ENCODE measurements at places on chromosomes 7 and 10.

DNA sequence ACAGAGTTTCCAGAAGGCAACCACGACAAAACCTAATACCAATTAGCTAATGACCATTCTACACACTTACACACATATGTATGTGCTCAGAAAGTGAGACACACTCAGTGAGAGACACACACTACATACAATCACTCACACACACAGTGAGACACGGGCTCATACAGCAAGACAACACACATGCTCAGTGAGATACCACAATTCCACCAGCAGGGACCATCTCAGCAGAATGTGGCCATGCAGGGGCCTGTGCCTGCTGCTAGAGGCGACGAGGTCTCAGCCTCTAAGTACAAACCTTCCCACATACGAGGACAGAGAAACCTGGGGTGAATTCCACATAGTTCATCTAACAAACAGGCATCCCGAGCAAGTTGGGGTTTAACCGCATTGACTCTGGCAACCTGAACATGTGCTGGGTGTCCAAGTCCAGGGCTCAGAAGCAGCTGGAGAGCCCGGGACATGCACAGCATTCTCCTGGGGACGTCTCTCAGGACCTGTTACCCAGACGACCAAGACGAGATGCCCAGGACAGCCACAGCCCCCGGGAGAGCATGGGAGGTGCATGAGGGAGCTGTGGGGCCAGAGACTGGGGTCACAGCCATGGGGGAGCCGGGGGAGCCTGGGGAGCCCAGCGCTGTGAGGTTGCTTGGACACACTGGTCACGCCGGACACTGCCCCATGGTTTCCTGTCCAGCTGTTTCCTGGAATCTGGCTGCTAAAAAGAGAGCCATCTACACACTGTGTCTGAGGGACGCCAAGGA is 523.6 kb downstream of the PTPRN2 start:
- no peak for DNase-seq

GRCh38 chr7:69448071-69448470 is 150.2 kb upstream of the AUTS2 start:
- no peak for DNase-seq

- no peak for DNase-seq
Observed at GRCh38 chr7:151825721-151826120, 51.2 kb downstream of the PRKAG2 start.

- no peak for DNase-seq
Observed at GRCh38 chr7:22666732-22667131, 60.3 kb upstream of the IL6 start.

- no peak for DNase-seq
Observed at GRCh38 chr10:31582365-31583052, 263.5 kb downstream of the ZEB1 start.

GRCh38 chr10:119759832-119760231 is 34.0 kb downstream of the INPP5F start:
- no peak for DNase-seq

GRCh38 chr7:20279979-20280378 is 50.7 kb upstream of the ITGB8 start:
- DNase-seq, result no peak

- no peak for DNase-seq
Observed at GRCh38 chr7:154503962-154504550, 451.9 kb downstream of the DPP6 start.

GRCh38 chr7:27046854-27047549 is 48.8 kb downstream of the HOXA1 start:
- no peak for DNase-seq

- DNase-seq, result no peak
Observed at GRCh38 chr10:68280758-68281157, 48.8 kb upstream of the ATOH7 start.

GRCh38 chr7:96300502-96300901 is 21.4 kb downstream of the SLC25A13 start:
- no peak for DNase-seq

- no peak for DNase-seq
Observed at GRCh38 chr10:96344178-96344577, 14.6 kb downstream of the OPALIN start.

GRCh38 chr10:77857272-77857671 is 69.3 kb downstream of the DLG5 start:
- DNase-seq, result no peak

DNA sequence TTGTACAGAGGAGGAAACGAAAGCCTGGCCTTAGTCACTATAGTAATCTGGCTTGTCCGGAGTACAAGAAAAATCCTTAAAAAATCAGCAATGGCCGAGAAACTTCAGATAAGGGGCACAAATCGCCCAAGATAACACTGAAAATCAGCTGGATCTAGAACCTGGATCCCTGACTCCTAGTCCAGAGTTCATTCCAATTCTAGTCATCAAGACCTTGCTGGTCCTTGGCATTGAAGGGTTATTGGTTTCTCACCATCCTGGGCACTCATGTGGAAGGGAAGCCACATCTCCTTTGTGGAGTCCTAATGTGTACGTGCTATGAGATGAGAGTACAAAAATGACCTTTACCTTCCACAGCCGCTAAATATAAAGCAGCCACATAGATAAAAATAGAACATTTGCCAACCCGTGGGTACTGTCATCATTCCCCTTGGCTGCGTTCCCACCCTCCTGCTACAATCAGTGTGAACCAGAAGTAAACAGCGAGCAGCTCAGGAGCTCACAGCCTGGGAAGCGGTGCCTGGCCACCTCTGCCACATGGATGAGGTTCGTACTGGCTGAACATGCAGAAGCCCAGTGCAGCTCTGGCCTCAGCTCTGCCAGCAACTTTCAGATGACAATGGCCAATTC is 116.0 kb upstream of the PDLIM1 start:
- no peak for DNase-seq

DNA sequence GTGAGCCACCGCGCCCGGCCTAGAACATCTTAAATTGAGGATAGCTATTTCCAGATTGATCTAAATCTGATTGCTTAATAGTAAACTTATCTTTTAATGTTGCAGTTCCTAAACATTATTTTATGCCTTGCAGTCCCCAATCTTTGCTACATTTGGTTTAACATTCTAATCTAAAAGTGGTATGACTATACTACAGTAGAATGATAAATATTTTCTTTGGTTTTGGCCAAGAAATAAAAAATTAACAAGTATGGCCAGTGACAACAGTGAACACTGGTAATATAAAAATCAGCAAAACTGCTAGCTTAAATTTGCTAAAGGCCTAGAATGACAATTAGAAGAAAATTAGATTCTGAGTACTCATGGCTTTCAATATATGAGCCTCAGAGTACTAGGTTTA is 73.5 kb downstream of the CDK6 start:
- no peak for DNase-seq

DNA sequence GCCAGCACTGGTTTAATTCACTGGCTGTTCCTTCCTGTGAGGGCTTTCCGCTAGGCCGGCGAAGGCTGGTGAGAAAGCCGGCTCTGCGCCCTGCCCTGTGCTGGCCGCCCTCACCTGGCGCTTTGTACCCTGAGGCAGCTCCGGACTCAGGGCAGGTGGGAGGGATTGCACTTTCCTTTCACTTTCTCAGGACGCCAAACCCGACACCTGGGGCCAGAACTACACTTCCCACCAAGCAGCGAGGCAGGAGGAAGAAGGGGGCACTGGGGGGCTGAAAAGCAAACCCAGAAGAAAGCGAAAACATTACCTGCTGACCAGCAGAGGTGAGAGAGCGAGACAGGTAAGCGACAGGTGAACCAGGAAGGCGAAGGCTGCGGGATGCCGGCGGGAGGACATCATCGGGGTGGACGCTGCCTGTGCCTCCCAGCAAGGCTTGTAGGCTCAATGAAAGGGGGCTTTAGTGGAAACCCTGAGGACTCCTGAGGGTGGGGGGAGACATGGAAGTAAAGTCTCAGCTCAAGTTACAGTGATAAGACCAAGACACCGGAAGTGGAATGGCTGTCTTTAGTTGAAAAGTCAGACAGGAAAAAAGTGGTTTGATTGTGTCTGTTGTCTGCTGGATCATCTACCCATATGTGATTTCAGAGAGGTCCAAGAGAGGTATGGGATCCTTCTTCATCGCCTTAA is at the start of gene RAB19:
Gene RAB19 (plus strand): TSS at position 181 of the 687 bp plus-strand sequence. CDS start 3,589 bp downstream, outside the sequence.
- no peak for DNase-seq

- peak; percentile 62 for DNase-seq
Observed at GRCh38 chr10:44398747-44399658, 14.1 kb upstream of the CXCL12 start.

DNA sequence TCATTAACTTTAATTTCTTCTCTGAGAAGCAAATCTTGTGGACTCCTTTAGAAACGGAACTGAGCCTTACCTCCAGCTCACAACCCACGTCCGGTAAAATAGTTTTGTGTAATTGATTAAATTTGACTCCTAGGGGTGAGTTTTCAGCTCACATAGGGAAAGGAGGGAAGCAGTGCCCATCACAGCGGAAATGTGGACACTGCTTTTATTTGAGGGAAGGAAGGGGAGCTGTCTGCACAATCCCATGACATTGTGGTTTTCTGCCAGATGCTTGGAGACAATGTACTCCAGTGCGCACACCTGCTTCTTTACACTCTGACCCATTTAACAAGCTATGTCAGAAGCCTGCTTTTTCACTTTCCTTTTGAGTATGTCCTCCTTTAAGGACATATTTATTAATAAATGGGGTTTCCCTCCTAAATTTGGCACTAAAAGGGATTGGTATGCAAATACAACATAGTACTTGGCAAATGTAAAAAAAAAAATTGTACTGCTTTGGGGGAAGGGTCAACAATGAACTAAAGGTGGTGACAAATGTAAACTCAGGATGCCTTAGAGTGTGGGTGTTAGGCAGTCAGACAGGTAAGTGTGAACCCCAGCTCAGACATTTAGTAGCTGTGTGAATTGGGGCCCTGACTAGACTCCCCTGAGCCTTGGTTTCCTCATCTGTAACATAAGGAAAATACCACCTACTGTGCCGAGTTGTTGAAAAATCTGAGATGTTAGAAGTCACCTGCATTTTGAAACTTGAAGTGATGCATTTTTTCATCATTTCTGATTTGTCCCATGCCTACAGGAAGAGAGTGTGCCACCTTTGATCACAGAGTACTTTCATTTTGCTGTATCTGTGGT is 90.2 kb upstream of the KLF6 start:
- no peak for DNase-seq

DNA sequence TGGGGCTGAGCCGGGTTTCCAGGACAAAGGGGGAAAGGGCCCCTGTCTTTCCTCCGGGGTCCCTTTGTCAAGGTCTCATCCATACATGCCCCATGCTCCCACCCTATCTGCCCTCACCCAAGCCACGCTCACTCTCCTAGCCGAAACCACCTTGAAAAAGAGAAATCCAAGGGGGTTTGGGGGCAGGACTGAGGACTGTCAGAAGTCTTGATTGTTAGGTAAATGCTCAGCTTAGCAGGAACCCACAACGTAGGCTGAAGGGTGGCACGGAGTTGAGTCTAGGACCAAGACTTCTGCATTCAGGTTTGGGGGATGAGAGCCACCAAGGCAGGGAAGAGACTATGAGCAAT is 719 bp upstream of the PGAM2 start:
- DNase-seq, result no peak

GRCh38 chr7:125491137-125491536 is 561.5 kb upstream of the POT1 start:
- no peak for DNase-seq

DNA sequence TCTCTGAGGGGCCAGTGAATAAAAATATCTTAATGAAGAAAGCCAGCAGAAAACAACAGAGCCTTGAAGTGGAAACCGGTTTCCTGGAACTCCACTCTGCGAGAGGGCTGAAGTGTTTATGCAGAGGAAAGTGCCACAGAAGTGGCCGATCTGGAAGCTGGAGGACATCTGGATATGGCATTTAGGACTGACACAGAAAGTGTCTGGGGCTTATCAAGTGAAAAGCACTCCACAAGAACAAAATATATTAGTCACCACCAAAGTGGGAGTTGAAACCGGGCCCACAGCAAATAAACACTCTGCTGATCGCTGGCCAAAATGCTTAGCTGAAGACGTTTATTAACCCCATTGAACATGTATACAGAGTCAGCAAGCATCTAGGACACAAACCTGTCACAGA is 7.8 kb downstream of the NOD1 start:
- peak; percentile 65 for DNase-seq

DNA sequence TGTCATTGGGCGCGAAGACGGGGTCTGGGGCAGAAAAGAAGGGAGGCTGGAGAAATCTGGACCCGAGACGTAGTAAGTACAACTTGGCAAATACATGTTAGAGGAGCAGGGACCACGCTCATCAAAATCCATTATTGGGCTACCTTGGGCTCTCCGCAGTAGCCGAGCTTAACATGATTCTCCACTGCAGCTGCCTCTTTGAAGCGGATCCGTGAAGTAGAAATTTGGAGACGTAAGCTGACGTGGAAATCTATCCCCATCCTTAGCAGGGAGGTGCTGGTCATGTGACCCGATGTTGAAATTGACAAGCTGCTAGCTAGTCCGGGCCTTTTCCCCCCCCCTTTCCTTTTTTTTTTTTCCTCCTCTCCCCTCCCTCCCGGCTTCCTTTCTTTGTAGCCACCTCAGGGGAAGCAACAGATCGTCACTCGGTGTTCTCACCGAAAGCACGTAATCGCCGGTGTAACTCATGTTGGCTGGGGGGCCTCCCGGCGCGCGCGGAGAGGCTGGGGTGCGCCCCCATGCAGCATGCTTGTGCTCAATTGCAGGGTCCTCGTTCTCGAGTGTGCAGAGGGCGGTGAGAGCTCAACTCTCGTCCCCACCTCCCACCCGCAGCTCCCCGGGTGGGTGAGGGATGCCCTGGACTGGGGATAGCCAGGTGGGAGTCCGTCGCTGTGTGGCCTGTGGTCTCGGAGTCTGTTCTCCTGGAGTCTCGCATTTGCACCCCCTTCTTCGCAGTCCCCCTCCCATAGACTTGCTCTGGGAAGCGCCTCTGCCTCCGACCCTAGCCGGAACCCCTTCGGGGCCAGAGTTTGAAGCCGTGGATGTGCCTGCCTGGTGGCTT is at the start of gene HOXA11:
Gene HOXA11 (minus strand): TSS at position 220 of the 841 bp plus-strand sequence. CDS start 88 bp downstream, at position 132.
- DNase-seq, result peak; percentile 98

- DNase-seq, result no peak
Observed at GRCh38 chr10:4652111-4653010, 173.6 kb upstream of the AKR1E2 start.

DNA sequence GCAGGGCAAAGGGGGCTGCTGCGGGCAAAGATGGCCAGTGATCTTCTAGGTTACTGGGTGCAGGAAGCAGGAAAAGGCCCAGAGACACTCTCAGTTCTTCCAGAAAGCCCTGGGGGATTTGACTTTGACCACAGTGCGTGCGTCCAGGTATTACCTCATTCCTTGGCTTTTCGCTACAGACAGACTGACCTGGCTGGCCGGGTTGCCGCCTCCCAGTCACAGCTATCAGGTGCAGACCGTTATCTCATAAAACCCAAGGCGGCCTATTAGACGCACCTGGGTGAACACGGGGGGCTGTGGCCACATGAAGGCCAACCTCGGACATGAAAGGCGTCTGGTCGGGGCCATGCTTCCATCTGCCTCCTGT is 80.3 kb downstream of the FOXL3 start:
- DNase-seq, result no peak

GRCh38 chr10:45379891-45380540 is 6.0 kb downstream of the ALOX5 start:
- no peak for DNase-seq

GRCh38 chr7:150895809-150896208 is 43.5 kb downstream of the AOC1 start:
- DNase-seq, result no peak

GRCh38 chr10:130236711-130237110 is 100.5 kb downstream of the GLRX3 start:
- no peak for DNase-seq
